Upper lobe of right lung (tissue), 1 donor: ENCODE measurements at places on chromosomes 7 and 10. TPM values are rescaled to one million over a fixed set of nuclear protein-coding genes. Genes with fewer than 3 reads are reported as not detected.

GRCh38 chr10:69634759-69635425 lies 4.8 kb downstream of the FAM241B start:
- H3K4me3 ChIP-seq, result no peak overlapping the region
- DNase-seq, result no peak

Gene SCIN
- total RNA-seq, result 14.3 TPM

GRCh38 chr7:28272461-28272877 lies 91.9 kb upstream of the JAZF1 start:
- H3K27me3 ChIP-seq, result no peaks in the 10 kb centered on the region
- H3K36me3 ChIP-seq, result no peaks in the 10 kb centered on the region
- DNase-seq, result no peak
- H3K27ac ChIP-seq, result no peak overlapping the region
- H3K4me1 ChIP-seq, result no peaks in the 10 kb centered on the region
- no peak overlapping the region for H3K4me3 ChIP-seq

Gene CDK14
- total RNA-seq, result 47.2 TPM

Gene SMURF1
- 35.0 TPM for total RNA-seq

DNA sequence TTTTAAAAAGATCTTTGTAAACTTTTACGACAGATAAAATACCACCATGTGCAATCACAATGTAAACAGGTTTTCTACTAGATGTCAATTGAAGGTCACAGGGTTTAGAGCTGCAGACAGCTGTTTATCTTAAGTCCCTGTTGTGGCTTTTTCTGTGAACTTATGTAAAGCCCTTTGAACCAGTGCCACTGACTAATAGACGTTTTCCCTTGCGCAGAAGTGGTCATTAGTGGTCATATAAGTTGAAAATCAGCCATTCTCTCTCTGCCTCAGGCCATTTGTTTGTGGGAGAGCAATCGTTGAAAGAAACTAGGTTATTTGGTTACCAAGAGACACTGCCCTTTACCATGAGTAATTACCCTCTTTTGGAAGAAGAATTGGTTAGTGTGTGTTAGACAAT lies 23.9 kb downstream of the CACNB2 start:
- H3K4me1 ChIP-seq, result no peaks in the 10 kb centered on the region
- DNase-seq, result no peak
- no peak overlapping the region for H3K4me3 ChIP-seq
- no peaks in the 10 kb centered on the region for H3K27me3 ChIP-seq
- H3K27ac ChIP-seq, result no peak overlapping the region

Gene DENND2A
- total RNA-seq, result 26.2 TPM

DNA sequence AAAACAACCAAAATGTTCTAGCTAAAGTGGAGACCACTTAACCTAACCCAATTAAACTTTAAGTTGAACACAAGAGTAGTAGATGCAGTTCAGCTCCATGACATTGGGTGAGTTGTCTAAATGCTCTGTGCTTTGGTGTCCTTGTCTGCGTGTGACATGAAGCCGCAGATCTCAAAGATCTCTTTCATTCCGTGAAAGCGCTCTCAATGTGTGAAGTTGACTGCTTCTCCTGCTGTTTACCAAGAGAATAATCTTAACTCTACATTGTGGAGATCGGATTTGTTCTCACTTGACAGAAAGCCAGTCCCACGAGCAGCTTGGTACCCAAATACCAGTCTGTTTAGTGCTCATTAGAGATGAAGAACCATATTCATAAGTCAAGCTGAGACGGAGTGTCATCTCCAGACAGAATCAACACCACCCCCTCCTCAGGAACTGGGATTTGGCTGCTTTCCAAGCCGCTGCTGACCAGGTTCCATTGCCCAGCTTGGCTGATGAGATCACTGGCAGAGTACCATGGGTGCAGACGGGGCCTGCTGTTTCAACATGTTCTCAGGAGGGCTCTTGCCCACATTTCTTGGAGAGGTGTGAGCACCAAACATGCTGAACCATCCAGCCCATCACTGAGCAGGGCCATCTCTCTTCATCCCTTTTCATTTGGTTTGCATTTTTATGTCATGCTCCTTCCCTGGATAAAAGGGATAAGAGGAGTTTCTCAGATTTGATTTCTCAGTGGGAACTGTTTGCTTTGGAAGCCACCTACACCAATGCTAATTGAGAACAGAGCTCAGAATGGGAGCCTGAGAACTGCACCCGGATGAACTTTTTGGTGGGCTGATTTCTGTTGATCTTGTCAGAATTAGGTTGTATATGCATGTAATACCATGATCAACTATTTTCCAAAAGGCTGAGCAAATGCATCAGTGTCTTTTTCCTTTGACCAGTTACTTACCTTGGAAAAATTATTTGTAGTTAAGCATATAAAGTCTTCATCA lies 95.8 kb upstream of the AGBL3 start:
- peak overlapping the region; percentile 51 for H3K4me3 ChIP-seq
- DNase-seq, result no peak
- H3K27me3 ChIP-seq, result no peaks in the 10 kb centered on the region
- H3K4me1 ChIP-seq, result peaks cover 8% of the 10 kb centered on the region
- H3K27ac ChIP-seq, result no peak overlapping the region
